ENCODE measurements at places on chromosomes 6 and 20.

GRCh38 chr6:124535746-124536145, 426.5 kb upstream of the RNF217 start:
- no peak for DNase-seq

DNA sequence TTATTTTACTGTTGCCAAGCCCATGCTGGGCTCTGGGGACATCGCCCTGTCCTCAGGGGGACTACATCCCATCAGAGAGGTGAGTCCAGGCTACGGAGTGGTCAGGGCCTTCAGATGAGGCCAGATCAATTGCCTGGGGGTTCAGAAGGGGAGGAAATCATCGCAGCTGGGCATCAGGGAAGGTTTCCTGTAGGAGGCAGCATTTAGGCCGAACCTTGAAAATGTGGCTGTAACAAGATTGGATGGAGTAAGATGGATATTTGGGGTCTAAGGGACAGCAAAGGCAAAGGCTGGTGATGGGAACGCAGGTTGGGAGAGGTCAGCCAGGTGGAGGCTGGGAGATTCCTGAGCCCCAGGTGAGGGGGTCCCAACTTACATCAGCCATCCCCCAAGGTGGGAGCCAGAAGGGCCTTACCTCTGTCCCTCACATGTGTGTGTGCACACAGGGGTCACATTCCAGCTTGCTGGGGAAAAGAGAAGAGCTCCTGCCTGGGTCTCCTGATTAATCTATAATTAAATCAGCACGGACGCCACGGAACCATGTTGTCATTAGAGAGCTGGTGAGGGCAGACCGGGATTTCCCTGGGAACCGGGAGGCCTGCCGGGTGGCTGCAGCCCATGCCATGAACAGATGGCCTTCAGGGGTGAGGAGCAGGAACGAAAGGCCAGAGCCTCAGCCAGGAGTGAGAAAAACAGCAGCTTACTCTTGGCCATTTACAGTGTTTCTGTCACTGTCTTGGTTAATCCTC, 30.5 kb upstream of the DLGAP4 start:
- DNase-seq: no peak

DNA sequence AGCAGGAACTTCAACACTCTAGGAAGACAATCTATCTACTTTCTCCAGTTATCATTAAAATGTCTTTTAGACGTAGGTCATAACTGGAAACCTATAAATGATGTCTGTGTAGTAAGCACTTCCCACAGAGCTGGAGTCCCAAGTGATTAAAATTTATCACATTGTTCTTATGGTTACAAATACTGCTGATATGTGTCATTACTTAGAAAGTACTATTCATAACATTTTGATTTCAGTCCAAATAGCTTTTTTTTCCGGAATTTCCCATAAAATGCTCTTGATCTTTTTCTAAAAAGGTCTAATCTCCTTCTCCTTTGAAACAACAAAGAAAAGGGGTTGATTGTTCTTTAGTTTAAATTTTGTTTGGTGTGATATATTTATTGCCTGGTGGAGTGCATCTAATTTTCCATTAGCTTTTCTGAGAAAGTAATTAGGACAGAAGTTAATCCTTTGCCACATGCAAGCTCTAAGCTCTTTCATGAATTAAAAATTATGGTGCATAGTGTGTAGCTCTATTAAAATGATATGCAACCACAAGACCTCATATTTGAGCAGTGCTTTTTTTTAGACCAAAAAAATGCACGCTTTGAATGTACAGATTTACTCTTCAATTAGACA, 132.7 kb upstream of the TCF21 start:
- no peak for DNase-seq

DNA sequence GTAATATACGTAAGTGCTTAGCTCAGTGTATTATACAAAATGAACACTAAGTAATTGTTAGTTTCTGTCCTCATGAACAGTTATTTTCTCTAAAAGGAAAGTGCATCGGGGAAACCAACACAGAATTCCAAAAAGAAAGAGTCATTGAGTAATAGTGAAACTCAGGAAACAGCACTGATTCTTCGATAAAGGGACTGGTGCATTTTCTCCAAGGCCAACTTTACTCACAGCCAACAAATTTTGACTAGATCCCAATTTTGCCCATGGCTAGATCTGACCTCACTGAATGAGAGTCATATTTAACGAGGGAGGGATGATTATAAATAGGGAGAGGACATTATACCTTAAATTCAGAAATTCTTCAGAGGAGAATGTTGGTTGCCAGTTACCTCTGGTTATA, 390.9 kb upstream of the NRSN1 start:
- no peak for DNase-seq

DNA sequence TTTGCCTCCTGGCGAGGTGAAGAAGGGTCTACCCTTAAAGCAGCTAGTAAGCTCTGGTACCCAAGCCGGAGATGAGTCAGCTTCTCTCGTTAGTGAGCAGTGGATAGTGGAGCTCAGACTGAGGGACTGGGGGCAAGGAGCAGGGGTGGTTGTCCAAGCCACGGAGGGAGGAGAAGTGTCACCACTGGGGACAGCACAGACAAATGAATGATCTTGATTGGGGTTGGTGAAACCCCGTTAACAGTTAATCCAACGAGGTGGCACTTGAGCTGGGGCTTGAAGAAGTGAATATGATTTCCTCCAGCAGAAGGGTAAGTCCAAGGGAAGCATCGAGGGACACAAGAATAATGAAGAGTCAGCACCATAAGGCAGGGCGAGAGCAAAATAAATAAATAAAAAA, 43.0 kb downstream of the JARID2 start:
- DNase-seq: no peak

- DNase-seq: no peak
These were observed 73.5 kb downstream of the NFATC2 start for GRCh38 chr20:51469046-51469445.

DNA sequence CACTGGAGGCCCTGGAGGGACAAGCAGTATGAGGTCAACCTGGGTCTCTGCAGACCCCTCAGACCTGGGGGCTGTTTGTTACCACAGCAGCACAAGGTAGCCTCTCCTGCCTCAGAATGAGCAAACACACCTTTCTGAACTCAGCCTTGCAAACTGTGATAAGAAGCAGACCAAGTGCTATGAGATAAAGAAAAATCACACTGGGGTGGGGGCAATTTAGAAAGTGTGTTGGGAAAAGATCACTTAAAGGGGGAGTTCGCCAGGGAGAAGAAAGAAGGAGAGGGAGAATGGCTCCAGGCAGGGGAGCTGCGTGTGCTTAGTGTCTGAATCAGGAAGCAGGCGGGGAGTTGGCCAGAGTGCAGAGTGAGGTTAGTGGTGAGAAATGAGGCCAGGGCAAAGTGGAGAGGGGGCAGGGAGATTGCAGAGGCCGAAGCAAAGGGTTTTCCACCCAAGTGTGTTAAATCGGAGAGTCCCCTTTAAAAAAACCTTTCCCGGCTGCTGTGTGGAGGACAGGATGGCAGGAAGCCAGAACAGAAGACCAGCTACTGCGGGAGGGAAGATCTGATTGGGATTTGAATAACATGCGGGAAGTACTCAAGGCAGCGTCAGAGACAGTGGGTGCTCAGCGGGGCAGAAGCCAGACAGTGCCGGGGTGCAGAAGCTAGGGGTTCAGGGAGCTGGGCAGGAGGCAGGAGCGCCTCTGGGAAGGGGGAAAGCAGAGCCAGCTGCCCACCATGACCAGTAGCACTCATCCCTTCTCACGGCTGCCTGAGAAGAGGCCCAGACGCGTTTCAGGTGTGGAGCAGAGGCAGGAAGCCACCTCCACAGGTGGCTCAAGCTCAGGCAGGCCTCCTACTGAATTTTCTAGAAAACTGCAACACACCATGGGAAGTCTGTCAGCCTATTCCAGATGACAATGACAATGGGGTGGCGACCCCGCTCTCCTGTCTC, 9.0 kb downstream of the ADA start:
- no peak for DNase-seq

DNA sequence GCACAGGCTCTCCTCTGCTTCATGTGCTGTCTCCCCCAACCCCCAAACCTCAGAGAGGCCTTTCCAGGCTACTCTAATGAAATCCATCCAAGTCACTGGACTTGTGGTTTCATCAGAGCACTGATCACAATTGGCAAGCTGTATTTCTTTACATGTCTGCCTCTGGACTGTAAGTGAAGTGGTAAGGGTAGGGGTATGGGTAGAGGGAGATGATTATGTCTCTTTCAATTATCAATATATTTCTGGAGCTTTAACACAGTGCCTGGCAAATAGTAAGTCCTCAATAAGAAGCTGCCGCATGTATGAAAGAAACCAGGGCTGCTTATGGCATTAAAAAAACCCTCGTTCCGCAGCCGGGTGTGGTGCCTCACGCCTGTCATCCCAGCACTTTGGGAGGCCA, 5.4 kb downstream of the TRERF1 start:
- no peak for DNase-seq

DNA sequence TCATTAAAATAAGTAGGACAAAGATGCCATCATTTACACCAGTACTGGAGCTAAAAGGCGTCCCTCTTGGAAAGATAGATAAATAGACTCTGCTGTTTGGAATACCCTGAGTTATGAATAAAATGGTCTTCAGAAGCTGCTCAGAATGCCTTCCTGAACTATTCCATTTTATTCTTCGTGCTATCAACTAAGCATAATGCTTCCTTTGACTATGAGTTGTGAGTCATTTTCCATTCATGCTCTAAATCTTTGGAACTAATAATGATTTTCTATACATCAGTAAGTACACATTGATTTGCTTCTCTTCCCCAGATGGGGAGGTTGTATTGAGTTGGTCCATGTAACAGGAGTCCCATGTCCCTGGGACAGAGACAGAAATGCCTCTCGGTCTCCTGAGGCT, 98.3 kb upstream of the PDE7B start:
- no peak for DNase-seq

DNA sequence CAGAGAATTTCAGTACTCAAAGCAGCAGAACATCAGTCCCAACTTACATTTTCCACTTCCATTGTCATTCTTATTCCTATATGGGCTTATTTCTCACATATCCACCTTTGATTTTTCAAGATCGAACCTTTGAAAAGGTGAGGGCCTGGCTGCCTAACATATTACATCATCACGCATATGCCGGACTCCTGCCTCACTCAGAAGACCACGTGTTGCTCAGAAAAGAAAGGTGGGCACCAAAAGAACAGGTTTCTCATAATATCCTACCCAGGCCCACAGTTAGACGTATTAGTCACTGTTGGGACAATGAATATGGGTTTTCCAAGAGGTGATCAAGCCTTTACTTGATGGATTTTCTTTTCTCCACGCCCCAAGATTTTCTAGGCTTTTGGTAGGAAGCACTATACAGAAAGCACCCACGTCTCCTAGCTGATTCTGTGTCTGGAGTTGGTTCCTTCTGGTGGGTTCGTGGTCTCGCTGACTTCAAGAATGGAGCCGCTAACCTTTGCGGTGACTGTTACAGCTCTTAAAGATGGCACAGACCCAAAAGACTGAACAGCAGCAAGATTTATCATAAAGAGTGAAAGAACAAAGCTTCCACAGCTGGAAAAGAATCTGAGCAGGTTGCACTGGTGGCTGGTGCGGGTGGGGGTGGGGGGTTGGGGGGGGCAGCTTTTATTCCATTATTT, 168.9 kb downstream of the ATXN1 start:
- DNase-seq: no peak

DNA sequence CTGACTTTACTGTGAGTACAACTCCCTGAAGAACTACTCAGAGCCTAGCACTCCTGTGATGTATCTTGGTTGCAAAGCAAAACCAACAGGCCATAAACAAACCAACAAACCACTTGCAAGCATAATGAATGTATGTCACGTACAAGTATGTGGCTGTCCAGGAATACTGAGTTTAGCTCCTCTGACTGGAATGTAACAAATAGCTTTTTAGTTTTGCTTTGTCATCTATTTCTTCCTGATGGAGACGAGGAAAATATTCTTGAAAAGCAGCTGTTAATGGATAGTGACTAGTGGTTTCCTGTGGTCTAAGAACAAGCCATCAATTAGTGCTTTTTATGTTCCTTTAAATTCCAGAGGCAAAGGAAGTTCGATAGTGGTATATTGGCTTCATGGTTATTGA, 101.9 kb upstream of the LY86 start:
- no peak for DNase-seq

Measured in stimulated activated CD8-positive, alpha-beta memory T cell treated with anti-CD3 and anti-CD28 coated beads, Interleukin-7, amount 100 ng/mL, for 1 hour (primary cell).